ENCODE measurements at places on chromosomes 5 and 9.
A peak's percentile ranks its signal among the peaks of the same experiment; 100 is the strongest.

DNA sequence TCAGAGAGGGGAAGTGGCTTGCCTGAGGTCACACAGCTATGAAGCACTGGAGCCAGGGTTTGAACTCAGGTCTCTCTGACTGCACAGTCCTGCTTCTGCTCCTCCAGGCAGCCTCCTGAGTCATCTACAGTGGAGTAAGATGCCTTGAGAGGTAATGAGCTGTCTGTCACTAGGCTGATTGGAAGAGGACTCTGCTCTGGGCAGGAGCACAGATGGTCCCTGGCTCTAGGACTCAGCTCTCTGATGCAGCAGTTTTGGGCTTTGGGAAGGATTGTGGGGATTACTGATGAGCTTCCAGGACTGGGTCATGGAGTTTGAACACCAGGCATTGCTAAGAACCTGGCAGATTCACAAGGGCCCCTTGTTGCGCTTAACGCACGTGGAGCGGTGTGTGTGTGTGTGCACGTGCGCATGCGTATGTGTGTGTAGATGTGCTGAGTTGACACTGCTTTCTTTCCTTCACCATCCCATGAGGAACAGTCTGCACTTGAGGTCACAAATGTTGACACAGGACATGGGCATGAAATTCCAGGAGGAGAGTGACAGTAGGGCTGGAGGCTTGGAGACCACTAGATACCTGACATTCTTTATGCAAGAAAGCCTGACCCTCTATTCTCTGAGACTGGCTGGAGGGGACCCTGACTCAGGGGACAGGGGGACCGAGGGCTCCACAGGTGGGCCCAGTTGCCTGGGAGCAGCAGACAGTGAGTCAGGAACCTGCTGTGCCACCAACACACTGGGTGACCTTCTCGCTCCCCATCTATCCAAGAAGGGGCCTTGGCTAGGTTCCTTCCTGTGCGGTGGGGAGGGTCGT, 170.5 kb downstream of the RGS3 start:
- no peak for DNase-seq

GRCh38 chr9:1460143-1460769, 410.1 kb downstream of the DMRT2 start:
- no peak for DNase-seq

DNA sequence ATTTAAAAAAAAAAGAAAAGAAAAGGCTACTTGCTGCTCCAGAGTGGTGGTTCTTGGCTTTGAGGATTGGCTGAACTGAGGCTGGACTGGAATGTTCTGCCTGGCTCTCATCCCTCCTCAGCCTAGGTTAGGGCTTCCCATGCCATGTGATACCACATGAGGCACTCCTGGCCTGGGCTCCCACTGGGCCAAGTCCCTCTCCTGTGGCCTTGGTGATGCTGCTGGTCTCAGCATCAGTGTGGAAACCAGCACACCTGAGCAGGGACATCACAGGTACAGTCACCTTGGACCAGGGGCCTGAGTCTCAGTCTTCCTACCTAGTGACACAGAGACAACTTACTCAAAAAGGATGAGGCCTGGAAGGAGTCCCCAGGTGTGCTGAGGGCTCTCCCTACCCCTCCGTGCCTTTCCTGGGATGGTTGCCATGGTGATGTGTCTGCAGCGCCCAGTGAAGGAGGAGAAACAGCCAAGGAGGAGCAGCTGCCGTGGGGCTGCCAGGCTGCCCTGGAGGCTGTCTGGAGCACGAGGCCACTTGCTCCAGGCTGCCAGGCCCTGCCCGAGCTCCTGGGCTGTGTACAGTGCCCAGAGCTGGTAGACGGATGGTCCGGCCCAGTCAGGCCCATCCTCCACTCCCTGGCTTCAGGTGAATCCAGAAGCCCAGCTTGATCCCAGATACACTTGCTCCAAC, 71.0 kb downstream of the WNK2 start:
- DNase-seq = no peak

DNA sequence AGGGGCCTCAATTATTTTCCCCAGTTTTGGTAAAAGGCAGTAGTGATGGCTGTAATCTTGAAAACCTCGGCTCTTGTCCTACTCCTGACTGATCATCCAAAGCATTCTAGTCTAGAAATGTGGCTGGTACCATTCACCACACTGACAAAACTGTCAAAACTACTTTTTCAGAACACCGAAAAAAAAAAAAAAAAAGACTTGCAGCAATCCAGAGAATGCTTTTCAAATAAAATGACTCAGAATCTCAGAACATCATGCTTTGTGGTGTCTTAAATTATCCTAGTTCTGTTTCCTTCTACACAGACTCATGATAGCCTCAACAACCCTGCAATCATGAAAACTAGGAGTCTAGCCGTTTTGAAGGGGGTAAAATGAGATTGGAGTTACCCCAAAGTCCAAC, 13.4 kb downstream of the SLC28A3 start:
- DNase-seq = no peak

GRCh38 chr9:1013021-1013420, 36.6 kb downstream of the DMRT3 start:
- no peak for DNase-seq

GRCh38 chr5:82816926-82817325, 260.3 kb downstream of the TMEM167A start:
- no peak for DNase-seq

DNA sequence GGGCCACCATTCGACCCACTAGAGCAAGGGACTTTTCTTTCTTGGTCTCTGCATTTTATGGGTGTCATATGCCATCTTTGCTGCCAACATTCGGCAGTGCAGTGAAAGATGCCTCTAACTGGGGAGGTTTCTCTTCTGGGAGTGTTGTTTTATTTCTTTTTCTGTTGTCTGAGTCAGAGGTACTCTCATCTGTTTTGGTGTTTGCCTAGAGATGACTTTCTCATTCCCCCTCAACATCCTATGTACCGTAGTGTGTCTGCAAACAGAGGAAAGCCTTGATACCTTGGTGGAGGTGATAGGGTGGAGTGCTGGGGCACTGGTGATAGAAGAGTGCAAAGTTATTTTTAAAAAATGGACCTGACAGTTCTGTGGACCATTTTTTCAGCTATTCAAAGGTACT, 182.1 kb downstream of the ARHGAP26 start:
- no peak for DNase-seq

DNA sequence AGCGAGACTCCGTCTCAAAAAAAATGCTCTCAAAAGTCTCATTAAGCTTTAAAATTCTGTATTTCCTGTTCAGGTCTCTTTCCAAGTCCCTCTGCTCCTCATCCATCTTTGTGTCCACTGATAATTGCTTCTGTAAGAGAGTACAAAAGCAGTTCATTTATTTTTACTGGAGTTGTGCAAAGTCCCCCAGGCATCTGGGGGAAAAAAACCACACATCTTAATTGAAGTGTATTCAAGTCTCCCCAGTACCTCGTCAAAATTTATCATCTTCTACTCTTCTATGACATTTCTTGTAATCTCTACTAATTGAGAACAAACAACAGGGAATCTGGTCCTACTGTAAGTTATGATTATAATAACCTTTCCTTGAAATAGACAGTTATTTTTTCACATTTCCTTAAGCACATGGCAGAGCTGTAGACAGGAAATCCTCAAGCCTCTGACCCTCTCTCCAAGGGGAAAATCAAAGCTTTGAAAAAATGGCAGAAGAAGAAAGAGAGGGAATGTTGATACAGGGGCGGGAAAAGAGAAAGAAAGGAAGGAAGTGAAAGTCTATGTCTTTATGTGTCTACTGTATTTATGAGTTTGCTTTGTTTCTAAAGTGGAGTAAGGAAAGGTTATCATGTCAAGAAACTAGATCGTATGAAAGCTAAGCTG, 51.5 kb downstream of the RAI14 start:
- no peak for DNase-seq

GRCh38 chr9:91835216-91835615, 114.8 kb downstream of the ROR2 start:
- DNase-seq = no peak

DNA sequence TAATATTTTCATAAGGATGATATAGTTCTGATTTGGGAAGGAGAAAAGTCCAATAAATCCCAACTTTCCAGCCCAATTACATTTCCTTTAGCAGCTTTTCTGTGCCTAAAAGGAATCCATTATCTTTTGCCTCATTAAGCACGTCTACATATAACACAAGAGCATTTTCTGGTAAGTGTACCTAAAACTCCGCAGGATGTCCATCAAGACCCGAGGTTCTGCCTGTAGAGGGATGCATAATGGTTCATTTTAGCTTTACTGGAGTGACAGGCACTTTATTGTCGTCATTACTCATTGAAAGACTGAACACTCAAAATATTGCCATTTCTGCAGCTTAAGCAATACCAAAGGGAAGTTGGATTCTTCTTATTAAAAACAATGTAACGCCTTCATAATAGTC, 669.0 kb downstream of the PRELID2 start:
- DNase-seq = no peak

- DNase-seq = no peak
These were observed 70.3 kb downstream of the TSSK1B start for GRCh38 chr5:113364466-113364865.

DNA sequence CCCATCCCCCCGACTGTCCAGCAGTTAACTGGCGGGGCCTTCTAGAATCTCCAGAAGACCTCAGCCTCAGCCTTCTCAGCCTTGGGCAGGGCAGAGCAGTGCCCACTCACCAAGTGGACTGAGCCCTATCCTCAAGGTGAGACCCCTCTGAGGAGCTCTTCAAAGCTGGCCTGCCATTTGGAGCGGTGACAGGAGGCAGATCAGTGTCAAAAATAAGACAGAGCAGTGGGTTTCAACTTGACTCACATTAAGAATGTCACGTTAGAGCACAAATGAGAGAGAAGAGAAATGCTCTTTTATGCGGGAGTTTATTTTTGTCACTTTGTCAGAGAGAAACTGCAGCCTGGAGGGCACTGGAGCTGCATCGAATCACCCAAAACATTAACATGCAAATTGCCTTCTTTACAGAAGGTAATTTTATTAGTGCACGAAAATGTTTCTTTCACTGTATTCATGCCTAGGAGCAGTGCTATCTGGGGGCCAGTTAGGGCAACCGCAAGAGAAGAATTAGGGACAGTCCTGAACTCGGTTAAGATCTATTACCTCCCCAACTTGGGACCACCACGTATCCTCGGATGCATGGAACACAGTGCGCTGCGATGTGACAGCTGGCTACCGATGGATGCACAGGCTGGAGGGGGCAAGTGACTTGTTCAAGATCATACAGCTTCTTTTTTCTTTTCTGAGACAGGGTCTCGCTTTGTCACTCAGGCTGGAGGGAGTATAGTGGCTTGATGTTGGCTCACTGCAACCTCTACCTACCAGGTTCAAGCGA, 188.5 kb downstream of the DAB2IP start:
- DNase-seq = no peak

DNA sequence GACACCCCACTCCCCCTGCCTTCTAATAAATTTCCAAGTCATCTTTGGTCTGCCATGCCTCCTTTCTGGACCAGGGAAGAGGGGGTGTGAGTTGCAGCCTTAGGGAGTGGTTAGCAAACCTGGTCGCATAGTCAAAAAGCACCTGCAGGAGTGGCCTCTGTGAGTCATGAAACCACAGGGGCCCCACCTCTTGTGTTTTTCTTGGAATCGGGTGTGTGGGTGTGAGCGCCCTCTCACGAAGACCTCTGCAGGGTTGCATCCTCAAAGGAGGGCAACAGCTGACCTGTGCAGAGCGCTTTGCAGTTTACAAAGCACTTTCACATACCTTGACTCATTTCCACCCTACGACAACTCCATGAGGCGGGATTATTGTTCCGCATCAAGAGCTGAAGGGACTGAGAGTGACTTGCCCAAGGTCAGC, 36.8 kb upstream of the TEX48 start:
- peak; percentile 95 for DNase-seq

- DNase-seq = no peak
These were observed 154.8 kb downstream of the ADAMTS6 start for GRCh38 chr5:65326922-65327321.

GRCh38 chr5:98524773-98525172, 248.7 kb upstream of the RGMB start:
- DNase-seq = no peak

GRCh38 chr5:150624334-150625163, 15.9 kb upstream of the SYNPO start:
- no peak for DNase-seq

DNA sequence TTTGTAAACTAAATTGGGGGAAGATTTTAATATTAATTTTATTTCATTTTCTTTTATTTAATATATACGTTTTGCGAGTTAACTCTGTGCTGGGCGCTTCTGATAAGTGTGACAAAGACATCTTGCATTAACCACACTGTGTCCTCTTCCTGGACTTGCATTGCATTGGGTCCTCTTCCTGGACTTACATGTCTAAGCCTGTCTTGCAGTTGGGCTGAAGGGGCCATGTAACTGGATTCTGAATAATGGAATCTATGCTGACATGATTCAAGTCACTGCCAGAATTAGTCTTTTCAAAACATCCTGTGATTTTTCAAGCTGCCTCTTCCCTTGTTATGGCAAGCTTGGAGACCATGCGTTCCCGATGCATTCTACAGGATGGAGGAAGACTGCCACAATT, 122.6 kb downstream of the TRIM32 start:
- DNase-seq = no peak

GRCh38 chr5:96855031-96855872, 21.0 kb upstream of the ERAP2 start:
- DNase-seq = no peak

DNA sequence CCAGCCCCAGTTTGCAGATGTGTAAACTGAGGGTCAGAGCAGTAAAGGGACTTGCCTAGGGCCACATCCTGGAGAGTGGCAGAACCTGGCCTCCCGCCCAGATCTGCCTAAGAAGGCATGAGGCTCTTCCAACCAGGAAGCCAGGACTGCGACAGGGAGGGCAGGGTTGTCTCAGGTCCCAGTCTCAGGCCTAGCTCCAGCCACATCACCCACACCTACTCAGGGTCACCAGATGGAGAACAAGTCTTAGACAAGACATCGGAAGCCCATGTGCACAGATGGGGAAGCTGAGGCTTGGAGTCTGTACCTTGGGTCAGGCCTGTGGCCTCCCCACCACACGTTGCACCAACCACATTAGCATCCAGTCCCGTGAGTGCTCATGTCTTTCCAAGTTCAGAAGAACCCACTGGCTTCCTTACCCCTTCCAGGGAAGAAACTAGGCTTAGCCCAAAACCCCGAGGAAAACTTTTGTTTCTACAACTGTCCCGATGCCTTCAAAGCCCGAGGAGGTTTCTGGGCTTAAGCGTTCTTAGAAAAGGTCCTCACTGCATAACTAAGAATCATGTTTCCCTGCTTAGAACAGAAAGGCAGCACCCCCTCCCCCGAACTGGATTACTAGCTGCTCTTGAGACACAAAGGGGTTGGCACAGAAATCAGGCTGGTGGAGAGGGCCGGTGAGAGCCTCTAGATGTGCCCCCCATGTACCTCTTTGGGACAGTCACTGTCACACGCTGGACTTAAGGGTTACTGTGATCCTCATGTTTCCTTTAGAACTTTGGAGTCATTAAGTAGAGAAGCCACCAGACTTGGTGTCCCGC, 2.2 kb downstream of the FAM78A start:
- DNase-seq = no peak

GRCh38 chr9:96048956-96049831, 173.7 kb downstream of the ERCC6L2 start:
- DNase-seq = no peak

GRCh38 chr5:135423146-135423845, 23.9 kb downstream of the DCANP1 start:
- DNase-seq = no peak

- DNase-seq = no peak
These were observed 47.7 kb upstream of the CTNNA1 start for GRCh38 chr5:138705567-138705966.

All from stimulated activated CD4-positive, alpha-beta T cell treated with anti-CD3 and anti-CD28 coated beads, Interleukin-15, amount 100 ng/mL, for 48 hours (primary cell).